ENCODE measurements at places on chromosomes 4 and X.

DNA sequence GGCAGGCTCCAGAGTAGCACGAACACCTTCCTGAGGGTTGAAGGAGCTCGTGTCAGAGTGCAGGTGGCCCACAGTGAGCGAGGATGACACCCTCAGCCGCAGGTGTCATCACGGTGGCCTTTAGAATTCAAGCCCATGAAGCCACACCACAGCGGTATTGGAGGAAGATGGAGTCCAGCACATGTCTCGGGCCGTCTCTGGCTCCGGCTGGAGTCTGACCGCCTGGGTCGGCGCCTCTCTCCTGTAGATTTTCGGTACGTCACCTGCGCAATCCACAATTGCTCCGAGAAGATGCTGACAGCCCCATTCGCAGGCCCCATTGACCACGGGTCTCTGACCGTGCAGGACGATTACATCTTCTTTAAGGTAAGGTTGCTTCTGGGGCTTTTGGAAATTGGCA is 229.4 kb upstream of the PSAPL1 start:
- no peak for DNase-seq

DNA sequence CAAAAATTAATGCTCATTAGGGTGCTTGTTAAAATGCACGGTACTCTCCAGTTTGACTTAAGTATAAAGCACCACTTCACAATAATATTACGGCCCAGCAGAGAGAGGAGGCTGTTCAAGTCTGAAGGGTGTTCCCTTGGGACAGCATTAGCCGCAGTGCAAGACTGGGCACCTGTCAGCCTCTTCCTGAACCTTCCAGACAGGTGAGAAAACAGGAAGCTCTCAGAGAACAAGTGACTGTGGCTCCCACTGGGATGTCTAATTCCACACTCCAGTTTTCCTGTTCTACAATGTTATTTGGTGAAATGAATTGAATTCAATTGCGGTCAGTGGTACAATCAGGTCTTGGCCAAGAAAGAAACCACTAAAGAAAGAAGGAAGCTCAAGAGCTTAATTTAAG is 414.4 kb downstream of the SMARCA1 start:
- DNase-seq: no peak

DNA sequence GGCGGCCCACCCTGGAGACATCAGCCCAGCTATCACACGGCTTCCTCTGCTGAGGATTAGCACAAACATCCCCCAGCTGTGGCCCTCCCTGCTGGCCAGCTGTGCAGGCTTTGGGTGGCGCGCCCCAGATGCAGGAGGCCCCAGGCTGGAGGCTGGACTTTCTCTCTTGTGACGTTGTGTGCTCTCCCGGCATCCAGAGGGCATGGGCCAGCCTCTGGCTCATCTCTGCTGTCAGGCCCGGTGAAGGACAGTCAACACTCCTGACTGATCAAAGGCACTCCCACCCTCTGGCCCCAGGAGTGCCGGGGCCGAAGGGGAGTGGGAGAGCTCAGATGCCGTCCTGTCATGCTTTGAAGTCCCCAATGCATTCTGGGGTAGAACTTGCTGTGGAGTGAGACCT is 29.9 kb upstream of the PJA1 start:
- no peak for DNase-seq

GRCh38 chr4:33381816-33382215 is 2661.6 kb downstream of the PCDH7 start:
- DNase-seq: no peak

DNA sequence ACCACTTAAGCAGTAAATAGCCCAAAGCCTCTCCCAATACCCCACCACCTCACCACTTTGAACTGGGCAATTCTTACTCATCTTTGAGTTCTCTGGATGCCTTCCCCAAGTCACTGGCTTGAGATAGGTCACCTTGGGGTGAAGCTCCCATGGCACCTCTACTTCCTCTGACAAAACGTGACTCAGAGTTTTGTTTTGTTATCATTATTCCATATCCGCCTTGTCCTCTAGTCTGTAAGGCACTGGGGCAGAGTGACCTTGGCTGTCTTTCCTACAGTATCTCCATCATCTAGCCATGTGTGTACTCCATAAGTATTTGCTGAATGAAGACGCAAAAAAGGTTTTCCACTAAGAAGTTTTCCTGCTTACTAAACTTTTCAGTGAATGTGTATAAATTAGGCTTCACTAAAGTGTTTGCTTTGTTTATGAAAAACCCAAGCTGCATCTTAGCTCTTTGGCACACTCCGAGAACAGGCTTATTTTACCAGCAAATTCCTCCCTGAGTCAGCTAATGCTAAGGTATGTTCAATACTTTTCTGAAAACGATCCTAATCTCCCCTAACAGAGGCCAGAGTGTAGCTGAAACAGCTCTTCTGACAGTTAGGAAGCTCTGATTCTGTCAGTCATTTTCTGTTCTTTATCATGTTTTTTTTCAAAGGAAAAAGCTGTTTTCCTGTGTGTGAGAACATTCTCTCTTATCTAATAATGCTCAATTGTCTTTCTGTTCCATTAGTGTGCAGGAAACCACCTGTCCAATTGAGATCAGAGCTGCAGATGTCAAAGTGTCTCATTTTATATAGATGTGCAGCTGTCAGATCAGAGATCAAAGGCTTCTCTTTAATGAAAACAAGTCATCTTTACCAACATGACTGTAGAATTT is 30.2 kb upstream of the TSPAN5 start:
- peak; percentile 67 for DNase-seq

- DNase-seq: no peak
Observed at GRCh38 chr4:68855771-68856170, 40.0 kb downstream of the UGT2B10 start.

DNA sequence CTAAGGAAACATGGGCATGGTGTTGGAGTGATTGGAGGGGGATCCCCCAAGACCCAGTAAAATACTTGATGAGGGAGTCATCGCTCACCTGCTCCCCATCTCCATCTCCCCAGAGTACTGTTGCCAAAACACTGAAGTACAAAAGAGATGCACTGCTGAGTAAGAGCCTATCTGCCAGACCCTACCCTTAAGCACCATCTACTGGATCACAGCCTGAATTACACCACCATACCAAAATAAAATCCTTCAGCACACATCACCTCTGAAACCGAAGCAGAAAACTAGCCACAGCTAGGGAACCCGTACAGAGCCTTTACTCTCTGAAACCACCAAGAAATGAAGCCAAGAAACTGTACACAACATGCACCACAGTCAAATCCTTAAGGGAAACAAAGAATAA is 466.3 kb upstream of the ACTRT1 start:
- no peak for DNase-seq

DNA sequence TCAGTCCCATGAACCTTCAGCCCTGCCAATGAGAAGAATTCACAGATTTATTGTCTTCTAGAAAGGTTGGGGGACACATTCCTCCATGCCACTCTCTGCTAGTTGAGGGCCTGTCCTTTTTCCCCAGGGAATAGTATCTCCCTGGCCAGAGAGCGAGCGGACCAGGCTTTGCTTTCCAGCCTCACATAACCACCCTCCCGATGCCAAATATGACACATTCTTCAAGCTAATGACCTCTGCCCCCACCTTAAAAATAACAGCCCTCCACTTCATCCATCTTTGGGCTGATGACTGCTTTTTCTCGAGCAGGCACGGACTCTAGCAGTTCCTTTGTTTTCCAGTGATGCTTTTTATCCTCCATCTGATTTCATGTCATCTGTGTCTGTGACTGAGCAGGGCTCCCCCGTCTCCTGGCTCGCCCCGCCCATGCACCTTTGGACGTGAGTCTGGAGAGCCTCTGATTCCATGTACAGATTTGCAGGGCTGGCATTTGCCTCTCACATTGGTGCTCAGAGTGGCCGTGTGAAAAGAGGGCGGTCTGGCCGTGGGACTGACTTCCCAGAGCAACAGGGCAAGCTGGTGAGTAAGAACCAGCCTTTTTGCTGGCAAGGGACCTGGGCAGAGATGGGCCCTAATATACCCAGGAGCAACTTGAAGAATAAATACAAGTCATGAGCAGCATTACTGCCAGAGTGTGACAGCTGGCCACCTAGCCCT is 279.8 kb downstream of the BCOR start:
- no peak for DNase-seq

GRCh38 chr4:24443200-24443599 is 141.2 kb downstream of the DHX15 start:
- no peak for DNase-seq

- no peak for DNase-seq
Observed at GRCh38 chr4:26715636-26716242, 131.9 kb downstream of the TBC1D19 start.

DNA sequence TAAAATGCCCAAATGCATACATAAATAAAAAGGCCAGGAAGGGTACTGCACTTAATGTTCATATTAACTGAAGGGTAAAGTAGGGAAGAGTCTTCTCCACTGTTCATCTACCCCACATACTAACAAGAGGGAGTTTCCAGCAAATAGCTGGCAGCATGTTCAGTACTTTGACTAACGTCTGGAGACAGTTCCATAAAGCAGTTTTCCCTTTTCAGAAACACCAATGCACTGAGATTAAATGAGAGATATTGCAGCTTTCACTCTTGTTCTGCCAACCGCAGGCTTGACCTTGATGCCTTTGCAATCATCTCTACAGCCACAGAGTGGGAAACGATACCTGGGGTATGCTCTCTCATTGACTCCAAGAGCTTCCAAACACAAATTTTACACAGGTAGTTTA is 2123.1 kb upstream of the TENM3 start:
- no peak for DNase-seq

DNA sequence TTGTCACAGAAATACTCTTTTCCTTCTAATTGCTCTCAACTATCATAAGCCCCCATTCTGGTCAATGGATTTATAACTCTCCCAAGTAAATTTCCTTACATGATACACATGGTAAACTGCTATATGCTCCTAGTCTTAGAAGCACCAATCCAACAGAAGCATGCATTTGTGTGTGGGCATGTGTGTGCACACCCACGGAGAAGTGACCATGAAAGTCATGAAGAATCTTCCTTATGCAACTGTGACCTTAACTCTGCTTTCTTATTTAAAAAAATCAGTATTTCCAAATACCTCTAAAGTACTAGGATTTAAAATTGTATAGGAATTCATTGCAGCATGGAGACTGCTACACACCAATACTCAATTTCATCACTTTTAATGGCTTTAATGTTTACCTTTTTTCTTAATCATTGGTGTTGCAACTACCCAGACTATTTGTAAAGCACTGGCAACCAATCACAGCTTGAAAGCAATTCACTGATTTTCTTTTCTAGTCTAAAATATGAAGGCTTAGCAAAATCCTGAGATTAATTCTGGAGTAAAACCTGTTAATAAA is 47.6 kb downstream of the MAML3 start:
- no peak for DNase-seq

GRCh38 chrX:154022108-154022507 is 2.4 kb upstream of the IRAK1 start:
- DNase-seq: no peak

- DNase-seq: no peak
Observed at GRCh38 chr4:138494931-138495330, 252.8 kb upstream of the SLC7A11 start.

DNA sequence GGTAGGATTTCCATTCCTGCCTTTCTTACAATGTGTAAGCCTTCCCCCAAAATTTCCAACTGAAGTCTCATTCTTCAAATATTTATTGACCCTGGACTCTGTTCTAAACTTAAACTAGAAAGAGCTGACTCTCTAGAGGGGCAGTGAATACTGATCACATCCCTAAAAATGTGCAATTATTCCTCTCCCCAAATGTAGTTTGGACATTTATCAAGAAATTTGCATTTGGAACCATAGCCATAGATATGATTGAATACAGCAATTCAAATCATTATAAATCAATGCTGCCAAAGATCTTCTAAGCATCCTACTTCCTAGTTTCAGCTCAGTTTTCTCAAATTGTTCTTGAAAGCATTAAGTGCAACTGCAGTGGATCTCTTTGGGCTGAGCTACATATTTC is 525.7 kb downstream of the RAB28 start:
- no peak for DNase-seq

- no peak for DNase-seq
Observed at GRCh38 chr4:173274744-173275143, 59.4 kb downstream of the HMGB2 start.

GRCh38 chr4:170281027-170281426 is 191.3 kb upstream of the AADAT start:
- DNase-seq: no peak

DNA sequence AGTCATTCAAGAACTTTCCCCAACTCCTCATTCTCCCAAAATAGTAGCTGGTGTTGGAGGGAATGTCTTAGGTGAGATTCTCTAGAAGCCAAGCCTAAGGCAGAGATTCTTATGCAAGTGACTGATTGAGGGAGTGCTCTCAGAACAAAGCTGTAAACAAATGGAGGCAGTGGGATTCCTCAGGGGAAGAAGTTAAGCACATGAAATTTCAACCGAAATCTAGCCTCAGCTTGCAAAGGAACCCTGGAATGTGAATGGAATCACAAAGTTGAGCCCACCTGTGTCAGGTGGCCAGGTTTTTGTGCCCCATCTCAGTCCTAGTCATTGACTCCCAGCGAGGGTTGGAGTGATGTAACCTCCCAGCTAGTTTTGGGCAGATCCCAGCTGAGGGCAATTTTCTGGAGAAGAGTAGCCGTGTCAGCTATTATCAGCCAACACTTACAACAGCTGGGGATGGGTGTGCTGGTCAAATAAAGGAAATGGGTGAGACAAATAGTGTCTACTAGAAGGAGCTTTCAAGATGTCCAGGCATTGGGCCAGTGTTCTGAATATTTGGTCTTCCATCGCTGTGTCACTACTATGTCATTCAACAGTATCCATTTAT is 29.7 kb upstream of the FGF2 start:
- no peak for DNase-seq

DNA sequence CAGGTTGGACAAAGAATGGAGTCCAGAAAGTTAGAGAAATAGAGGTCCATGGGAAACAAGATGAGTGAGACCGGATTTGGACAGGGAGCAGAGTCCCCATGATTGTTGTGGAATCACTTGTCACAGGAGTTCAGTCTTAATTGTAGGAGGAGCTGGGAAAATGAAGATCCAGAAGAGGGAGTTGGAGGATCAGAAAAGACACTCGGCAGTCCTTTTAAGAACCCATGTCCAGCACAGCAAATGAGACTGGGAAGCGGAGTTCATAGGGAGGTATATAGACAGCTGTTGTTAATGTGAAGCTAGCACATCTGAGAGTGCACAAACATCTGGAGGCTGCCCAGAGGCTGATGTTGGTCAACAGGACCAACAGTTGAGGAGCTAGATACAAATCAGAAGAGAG is 111.4 kb upstream of the RXFP1 start:
- DNase-seq: no peak

DNA sequence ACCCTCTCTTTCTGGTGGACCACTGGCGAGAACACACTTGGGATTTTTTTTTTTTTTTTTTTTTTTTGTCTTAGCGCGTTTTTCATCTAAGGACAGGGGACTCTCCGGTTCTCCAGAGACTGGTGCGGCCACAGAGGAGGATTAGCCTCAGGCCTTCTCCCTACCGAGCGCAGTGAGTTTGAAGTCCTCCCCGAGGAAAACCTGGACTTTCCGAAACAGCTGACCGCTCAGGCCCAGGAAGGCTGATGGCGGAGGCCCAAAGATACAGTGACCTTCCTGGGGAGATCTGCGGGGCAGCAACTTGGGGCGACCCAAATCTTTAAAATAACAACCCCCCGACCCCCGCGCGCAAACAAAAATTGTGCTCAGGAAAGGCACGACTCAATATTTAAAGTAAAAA is 9.2 kb downstream of the NKX3-2 start:
- no peak for DNase-seq

Measured in CD4-positive, alpha-beta memory T cell (primary cell).